Stomach (tissue), 19 donors: ENCODE measurements at places on chromosomes 16 and 17.

DNA sequence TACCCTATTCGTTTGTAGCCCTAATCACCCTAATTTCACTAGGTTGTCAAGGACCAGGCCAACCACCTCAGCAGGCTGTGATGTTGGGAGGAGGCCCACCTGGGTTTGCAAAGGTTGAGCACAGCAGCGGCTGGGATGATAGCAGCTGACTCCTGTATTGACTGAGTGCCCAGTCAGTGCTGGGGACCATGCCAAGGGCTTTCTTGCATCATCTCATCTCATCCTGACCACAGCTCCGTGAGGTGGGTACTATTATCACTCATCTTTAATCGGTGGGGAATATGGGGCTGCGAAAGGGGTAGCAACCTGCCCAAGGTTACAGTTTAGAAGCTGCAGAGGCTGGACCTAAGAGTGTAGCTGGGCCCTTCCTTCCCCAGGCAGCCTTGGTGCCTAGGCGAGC is 11.7 kb downstream of the ATPAF2 start:
- DNase-seq, result no peak

DNA sequence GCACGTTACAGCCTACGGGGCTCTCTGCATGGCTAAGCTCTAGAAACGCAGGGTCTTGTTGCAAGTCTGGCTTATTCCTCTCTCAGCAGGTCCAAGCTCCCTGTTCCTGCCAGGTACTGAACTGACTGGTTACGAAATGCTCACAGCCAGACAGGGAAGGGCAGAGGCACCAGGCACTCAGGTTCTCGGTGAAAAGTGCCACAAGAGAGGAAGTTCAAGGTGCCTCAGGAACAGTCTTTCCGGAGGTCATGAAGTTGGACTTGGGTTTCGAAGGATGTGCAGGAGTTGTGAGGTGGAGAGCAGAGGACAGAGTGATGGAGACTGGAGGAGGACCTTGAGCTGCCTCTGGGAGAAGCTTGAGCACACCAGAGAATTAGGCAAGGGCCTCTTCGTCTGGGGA is 124.7 kb upstream of the GSE1 start:
- no peak for DNase-seq

GRCh38 chr16:58859958-58860669 is 126.0 kb upstream of the GOT2 start:
- DNase-seq, result no peak

GRCh38 chr17:45410144-45411091 is 22.3 kb downstream of the ARHGAP27 start:
- no peak for DNase-seq

GRCh38 chr17:2682176-2682938 is 29.2 kb downstream of the CLUH start:
- no peak for DNase-seq

DNA sequence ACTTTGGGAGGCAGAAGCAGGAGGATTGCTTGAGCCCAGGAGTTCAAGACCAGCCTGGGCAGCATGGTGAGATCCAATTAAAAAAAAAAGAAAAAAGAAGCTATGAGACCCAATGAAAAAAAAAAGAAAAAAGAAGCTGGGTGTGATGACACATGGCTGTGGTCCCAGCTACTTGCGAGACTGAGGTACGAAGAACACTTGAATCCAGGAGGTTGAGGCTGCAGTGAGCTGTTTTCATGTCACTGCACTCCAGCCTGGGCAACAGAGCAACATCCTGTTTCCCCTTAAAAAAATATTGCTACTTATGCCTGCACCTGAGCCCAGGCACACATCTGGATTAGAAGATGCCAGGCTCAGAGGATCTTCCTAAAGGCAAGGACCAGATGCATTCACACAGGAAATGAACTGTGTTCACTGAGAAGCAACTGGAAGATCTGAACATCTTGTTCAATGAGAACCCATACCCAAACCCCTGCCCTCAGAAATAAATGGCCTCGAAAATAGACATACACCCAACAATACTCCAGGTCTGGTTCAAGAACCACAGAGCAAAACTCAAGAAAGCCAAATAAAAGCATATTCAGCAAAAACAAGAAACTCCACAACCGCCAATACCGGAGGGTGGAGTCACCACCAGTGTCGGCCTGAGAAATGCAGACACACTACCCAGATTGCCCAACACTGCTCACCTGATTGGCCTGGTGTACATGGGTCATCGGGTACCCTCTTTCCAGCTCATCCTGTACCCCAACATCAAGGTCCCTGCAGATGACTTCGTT is 4.4 kb downstream of the RNF135 start:
- peak; percentile 11 for DNase-seq

GRCh38 chr17:57889892-57890856 is 40.3 kb upstream of the MRPS23 start:
- DNase-seq, result peak; percentile 76

DNA sequence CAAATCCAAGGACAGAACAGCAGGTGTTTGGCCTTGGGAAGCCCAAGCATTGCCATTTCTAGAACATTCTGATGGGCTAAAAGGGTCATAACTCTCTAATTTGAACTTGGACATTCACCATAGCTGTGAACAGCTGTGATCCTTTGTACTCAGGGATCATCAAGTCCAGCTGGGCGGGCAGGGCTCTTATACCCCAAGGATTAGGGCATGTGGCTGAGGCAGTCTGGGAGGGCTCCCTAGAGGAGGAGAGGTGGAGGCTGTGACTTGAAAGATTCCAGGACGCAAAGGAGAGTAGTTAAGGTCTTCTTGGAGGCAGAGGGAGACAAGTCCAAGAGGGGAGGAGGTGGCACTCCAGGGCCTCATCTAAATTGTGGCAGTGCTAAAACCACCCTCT is 233.1 kb upstream of the GSE1 start:
- no peak for DNase-seq

- no peak for DNase-seq
These were observed 168.4 kb upstream of the TBX2 start for GRCh38 chr17:61230972-61231820.

- no peak for DNase-seq
These were observed 19.8 kb upstream of the TANGO6 start for GRCh38 chr16:68823401-68824135.

DNA sequence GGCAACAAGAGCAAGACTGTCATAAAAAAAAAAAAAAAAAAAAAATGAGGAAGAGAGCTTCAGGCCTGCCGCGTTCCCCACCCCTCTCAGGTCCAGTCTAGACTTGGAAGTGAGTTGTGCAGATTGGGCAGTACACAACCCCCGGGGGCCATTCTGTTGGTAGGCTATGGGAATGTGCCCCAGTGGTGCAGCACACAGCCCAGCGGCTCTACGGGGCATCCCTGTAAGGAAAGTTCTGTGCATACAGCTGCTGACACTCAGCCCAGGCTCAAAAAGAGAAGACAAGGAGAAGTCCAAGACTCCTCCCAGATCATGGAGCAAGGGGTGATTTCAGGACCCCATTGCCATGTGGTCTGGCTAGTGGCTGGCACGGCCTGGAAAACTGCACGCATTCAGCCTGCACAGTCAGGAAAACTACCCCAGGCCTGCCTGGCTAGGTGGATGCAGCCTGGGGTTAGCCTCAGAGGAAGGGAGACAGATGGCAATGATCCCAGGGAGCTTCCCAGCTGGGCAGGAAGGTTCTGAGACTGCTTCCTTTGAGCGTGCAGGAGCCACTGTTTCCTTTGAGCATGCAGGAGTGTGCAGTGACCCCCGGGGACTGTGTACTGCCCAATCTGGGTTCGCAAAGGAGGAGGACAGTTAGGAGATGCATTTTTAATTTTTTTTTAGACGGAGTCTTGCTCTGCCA is 44.8 kb downstream of the PECAM1 start:
- peak; percentile 38 for DNase-seq

- peak; percentile 69 for DNase-seq
These were observed 761 bp downstream of the PDF start for GRCh38 chr16:69329369-69330285.

GRCh38 chr17:42809250-42809649 is 10.6 kb downstream of the CNTD1 start:
- DNase-seq, result no peak

DNA sequence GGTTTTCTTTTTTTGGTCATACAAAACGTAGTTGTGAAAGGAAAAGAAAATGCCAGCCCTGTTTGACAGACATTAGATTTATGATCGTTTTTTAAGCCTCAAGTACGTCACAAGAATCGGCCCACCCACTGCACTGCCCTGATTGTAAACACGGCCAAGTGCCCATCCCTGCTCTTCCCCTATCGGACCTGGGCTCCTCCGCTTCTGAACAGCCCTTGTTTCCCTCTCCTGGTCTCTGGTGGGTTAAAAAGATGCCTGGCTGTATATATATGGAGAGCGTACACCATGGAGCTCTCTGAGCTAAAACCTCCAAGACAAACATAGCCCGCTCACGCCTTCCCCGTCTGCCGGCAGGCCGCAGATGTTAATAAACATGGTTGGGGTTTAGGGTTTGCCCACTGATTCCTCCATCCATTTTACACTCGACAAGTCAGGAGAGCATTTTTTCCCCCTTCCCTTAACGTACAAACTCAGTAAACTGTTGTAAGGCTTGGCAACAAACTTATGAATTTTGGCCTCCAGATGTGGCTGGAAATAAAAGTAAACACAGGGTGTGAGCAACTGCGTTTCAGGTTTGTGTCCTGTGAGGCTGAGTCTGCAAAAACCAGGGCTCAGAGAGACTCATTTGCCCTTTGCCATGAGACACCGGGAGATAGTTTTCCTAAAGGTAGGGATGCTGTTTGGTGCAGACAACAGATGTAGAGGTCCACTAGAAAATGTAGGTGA is 325.9 kb downstream of the SOX9 start:
- no peak for DNase-seq

DNA sequence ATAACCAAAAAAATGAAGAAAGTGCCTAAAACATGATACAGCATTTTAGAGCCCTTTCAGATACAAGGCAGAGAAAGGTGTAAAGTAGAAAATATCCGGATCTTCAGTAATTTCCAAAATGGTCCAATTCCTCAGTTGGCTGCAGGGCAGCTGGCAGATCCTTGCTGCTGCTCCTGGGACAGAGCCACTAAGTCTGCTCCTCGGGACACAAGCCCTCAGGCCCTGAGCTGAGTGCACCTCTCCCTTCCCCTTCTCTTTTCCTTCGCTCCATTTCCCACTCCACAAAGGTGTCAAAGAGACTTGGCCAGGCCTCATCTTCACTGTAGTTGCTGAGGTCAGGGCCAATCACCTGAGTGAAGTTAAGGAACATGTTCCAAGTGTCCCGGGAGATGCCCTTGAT is 40.5 kb downstream of the DCUN1D3 start:
- DNase-seq, result no peak

GRCh38 chr17:66811683-66812054 is 23.2 kb upstream of the CACNG5 start:
- DNase-seq, result no peak

- peak; percentile 24 for DNase-seq
These were observed 3.7 kb downstream of the KLHDC4 start for GRCh38 chr16:87762071-87762571.

- DNase-seq, result no peak
These were observed 36.6 kb downstream of the TIMM22 start for GRCh38 chr17:1033503-1033902.

- DNase-seq, result no peak
These were observed 7.5 kb upstream of the BCO1 start for GRCh38 chr16:81231014-81231413.

DNA sequence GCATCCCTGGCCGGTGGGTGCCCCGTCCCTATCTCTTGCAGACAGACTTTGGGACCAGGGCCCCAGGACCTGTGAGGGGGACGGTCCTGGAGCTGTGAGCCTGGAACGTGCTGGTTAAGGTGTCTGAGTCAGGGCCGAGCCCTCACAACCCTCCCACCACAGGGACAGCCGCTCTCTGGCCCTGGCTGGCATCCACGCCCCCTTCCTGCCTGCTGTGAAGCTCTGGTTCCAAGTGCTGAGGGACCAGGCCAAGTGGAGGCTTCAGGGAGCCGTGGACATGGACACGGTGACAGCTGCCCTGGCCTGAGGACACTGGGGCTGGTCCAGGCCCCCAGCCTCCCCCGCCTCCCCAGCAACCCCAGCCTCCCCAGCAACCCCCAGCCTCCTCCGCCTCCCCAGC is 6.6 kb downstream of the TSR3 start:
- DNase-seq, result no peak

DNA sequence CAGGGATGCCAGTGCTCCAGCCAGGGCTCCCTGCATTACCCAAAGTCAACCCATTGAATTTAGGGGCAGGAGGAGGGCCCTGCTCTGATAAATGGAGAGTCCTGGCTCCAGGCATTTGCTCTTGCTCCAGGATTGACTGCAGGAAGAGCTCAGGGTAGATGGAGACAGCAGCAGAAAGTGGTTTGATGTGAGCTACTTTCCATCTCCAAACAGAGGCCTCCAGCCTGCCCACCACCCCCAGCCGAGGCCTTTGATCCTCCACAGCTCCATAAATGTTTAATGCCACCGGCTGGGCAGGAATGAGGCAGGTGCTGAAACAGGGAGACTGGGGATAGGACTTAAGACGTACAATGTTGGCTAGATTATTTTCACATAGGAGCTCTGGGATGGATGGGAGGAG is 4.3 kb upstream of the SEZ6 start:
- no peak for DNase-seq

DNA sequence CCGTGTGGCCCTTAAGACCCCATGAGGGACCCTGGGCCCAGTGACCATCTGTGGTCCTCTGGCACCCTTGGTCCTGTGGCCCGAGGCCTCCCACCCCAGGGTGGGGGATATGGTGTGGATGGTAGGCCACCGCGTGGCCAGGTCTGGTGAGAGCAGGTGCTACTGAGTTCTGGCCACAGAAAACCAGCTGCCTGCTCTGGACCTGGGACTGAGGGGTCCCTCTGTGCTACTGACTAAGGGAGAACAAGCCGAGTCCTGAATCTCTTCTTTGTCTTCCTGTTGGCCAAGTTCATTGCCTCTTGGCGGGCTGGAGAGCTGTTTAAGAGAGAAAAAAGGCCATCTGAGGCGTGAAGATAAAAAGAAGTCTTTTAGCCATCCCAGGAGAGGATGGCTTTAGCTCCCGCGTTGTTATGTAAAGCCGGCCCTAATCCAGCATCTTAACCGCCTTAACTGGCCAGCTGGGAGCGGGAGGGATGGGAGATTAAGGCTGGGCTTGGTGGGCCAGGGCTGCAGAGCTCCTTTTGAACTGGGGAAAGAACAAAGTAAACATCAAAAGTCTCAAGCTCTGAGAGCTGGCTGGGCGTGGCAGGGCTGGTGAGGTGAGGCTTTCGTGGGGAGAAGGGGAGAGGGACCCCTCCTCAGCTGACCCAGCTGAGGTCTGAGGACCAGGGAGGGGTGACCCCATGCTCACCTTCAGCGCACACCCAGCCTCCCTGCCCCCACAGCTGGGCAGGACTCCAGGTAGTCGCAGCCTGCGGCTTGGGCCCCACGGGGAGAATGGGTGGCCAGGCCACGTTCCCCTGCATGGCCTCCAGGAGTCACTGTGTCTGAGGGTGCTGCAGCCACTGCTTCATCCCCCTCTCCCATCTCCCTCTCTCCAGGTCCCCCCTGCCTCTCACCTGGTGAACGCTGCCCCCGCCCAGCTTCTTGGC is 62.4 kb downstream of the NKD1 start:
- peak; percentile 75 for DNase-seq

- DNase-seq, result no peak
These were observed 23.7 kb upstream of the CBX4 start for GRCh38 chr17:79862771-79863440.

DNA sequence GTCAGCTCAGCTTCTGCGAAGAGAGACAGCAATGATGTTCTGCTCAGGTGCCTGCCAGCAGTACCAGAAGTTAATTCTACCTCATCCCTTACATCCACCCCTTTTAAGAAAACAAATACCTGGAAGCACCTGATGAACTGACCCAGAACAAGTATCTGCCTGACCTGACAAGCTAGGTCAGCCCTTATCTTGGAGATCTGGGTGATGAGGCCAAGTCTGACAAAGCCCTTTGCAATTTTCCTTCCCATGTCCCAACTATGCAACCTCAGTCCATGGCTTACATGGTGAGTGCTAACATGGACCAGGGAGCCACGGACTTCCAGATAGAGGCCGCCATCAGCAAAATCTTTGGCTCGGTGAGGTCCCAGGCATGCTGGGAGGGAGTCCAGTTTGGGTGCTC is 3.6 kb downstream of the ACADVL start:
- DNase-seq, result no peak

- no peak for DNase-seq
These were observed 2.9 kb downstream of the CDIP1 start for GRCh38 chr16:4535627-4536108.
